Heart right ventricle (tissue), 16 donors: ENCODE measurements at places on chromosomes 5 and 9. TPM values are rescaled to one million over a fixed set of nuclear protein-coding genes. Genes with fewer than 3 reads are reported as not detected.

GRCh38 chr9:133645021-133645765 is 9.0 kb downstream of the DBH start:
- no peak for DNase-seq

- DNase-seq: no peak
These were observed 11.3 kb upstream of the RNF130 start for GRCh38 chr5:180082633-180083420.

- DNase-seq: no peak
These were observed 47.1 kb upstream of the POU4F3 start for GRCh38 chr5:146291421-146292074.

Gene DRD1
- not detected for polyA plus RNA-seq

Gene STK32A
- 1.3 TPM for polyA plus RNA-seq
